Uterus (tissue), 4 donors: ENCODE measurements at places on chromosomes 6 and 20. TPM values are rescaled to one million over a fixed set of nuclear protein-coding genes. Genes with fewer than 3 reads are reported as not detected.

WFDC5 gene
- total RNA-seq, result not detected

BPIFB2 gene
- not detected for total RNA-seq

DNA sequence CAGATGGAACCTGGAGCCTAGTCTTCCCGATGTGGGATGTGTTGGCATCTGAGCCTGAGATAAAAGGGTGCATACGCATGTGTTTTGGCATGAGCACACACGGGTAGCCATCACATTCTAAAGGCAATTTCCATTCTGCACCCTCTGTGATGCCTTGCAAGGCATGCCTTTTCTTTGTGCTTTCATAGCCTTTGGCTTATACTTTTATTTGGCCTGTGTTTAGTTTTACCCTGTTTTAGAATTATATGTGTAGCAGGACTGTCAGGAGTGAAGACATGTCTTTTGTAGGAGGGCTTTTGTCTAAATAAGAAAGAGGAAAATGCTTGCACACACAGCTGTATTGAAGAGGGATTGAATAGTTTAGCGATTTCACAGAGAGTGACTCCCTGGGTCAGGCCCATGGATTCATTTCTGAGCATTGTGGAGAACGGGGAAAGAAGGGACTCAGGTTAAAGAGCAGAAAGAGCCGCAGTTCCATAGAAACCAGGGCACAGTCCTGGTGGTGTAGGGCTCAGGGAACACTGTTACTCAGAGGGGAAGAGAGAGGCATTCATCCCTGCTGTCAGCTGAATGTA is 530.2 kb downstream of the DHX35 start:
- DNase-seq, result no peak

DNA sequence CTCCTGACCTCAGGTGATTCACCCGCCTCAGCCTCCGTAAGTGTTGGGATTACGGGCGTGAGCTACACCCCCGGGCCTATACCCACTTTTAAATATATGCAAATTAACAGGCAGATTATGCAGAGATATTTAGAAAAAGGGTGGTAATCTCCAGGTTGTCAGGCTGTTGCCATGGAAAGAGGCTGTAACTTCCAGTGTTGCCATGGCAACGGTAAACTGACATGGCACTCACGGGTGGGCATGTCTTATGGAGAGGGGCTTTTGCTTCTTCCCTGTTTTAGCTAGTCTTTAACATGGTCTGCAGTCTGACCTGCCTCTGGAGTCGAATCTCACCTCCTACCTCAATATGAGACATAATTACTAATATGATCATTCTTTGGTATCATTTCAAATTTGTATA is 44.9 kb downstream of the ZNF334 start:
- no peak for DNase-seq

GRCh38 chr20:10551732-10552724 is 116.9 kb downstream of the SLX4IP start:
- no peak for DNase-seq

DNA sequence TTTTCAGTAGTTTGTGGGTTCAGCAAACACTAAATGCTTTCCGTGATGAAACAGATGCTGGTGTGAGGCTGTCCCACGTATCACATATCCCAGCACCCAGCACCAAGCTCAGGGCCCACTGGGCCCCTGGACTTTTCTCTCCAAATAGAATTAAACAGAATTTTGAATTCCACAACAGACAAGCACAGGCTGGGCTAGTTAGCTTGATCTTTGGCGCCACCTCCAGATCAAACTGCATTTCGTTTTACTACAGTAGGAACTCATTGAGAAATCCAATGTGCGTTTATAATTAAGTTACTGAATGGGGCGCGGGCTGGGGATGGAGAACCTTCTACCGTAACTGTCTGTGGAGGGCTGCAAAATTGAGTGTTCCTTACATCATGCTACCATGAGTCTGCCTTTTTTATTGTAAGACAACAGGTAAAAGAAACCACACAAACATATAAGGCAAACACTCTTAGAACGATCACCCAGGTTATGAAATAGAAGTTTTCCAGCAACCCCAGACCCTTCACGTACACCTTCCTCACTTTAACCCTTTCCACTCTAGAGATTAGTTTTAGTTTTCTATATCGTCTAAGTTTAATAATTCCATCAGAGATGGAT is 107.8 kb downstream of the ZFP64 start:
- peak; percentile 55 for DNase-seq

DNA sequence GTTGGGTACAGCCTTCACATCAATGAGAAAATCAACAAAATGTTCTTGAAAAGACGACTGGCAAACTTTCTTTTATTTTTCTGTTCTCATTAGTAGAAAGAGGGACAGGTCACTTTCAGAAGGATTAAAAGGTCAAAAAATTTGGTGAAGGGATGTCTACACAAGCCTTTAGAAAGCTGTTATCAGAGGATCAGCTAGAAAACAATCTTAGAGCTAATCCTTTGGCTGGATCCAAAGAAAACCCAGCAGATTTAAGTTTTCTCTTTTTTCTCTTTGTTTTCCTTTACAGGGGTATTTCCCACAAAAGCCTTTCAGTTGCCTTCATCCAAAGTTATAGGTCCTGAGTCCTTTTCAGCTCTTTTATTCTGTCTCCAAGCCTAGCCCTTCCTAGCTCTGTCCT is 57.3 kb upstream of the EDN1 start:
- no peak for DNase-seq

GRCh38 chr6:161008245-161008644 is 16.7 kb downstream of the MAP3K4 start:
- no peak for DNase-seq

DNA sequence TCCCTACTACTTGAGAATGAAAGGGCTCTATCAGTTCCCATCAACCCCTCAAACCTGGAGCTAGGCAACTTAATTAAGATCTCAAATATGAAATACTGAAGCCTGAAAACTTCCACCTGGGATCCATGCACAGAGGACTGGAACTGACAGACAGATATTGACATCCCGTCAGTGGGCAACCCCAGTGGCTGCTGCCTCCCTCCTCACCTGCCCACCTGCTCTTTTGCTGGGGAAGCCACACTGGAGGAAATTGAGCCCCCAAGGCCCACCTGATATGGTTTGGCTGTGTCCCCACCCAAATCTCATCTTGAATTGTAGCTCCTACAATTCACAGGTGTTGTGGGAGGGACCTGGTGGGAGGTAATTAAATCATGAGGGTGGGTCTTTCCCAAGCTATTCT is 192.8 kb downstream of the LRFN2 start:
- DNase-seq, result no peak

- no peak for DNase-seq
Measured at GRCh38 chr20:23125159-23125558, 39.0 kb upstream of the CD93 start.

DNA sequence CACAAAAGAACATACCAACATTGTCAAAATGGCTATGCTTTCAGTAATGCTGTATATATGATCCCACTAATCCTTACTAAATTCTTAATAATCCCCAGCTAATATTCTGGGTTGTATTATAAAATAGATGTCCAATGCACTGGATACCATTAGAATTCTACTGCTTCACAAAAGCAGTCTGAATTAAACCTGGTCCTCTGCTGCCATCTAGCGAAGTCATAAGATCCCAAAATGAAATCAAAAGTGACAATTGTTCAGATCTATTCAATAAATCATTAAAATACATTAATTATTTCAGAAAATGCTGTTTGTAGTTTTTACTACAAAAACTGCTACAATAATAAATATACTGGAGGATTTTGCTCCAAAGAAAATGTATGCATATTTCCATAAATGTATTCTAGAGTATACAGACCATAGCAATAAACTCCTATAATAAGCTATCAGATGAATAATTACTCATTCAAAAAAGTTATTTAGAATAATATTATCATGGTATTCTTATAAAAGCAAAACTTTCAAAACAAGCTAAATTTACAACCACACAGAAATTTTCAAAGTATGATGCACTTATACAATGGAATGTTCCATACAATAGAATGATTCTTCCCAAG is 92.6 kb downstream of the RNGTT start:
- DNase-seq, result peak; percentile 32
